Esophagus muscularis mucosa (tissue), 4 donors: ENCODE measurements at places on chromosomes 7 and 10. TPM values are rescaled to one million over a fixed set of nuclear protein-coding genes. Genes with fewer than 3 reads are reported as not detected.

GRCh38 chr7:122847871-122848473, 38.3 kb downstream of the CADPS2 start:
- no peak for DNase-seq

DNA sequence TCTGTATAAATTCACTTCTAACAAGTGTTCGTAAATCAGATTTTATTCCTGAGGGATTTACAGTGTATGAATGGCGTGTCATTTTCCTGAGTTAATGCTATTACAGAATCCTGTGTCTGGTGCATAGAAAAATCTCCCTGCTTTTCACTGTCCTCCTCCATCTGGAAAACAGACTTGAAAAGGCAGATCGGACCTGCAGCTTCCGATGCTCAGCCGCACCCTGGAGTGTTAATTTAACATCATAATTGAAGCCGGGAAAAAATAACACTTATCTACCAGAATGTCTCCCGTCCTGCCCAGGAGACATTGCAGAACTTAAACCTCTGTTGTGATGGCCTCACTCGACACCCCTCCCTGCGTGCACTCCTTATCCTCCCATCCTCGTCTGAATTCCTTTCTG, 442.1 kb upstream of the FOXK1 start:
- no peak for DNase-seq

GRCh38 chr7:77235276-77235675, 35.7 kb upstream of the FGL2 start:
- no peak for DNase-seq

DNA sequence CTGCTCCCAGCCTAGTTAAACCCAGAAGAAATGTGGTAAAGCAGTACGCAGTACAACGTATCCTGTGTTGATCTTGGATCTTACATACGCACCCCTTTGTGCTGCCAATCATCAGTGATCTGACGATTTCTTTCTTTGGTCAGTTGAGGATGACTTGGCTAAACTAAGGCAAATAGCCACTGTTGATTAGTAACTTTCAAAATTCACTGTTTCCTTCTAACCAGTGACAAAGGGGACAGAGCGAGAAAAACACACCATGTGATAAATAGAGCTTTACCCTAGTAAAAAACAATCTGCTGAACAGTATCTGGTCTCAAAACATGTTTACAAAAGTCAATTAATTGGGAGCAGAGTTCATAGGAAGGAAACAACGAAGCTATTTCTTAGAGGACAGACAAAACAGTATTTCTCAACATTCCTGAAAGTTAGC, 123.2 kb upstream of the RAB18 start:
- no peak for DNase-seq

- DNase-seq: no peak
These were observed 33.0 kb upstream of the DPYSL4 start for GRCh38 chr10:132153616-132154217.

Gene CYP3A7
- total RNA-seq: 0.34 TPM

Gene CFAP58
- 0.71 TPM for total RNA-seq

Gene BAIAP2L1
- 0.84 TPM for total RNA-seq
